Upper lobe of left lung (tissue), 6 donors: ENCODE measurements at places on chromosomes 12 and 14. TPM values are rescaled to one million over a fixed set of nuclear protein-coding genes. Genes with fewer than 3 reads are reported as not detected.

The NEUROD4 gene
- total RNA-seq: not detected

The VPS37B gene
- total RNA-seq: 88.3 TPM

The MIP gene
- total RNA-seq: not detected

The HOXC5 gene
- not detected for total RNA-seq

The TPPP2 gene
- total RNA-seq: not detected

The HDAC7 gene
- total RNA-seq: 164 TPM

The ALDH2 gene
- total RNA-seq: 290 TPM

The EIF2S1 gene
- 88.2 TPM for total RNA-seq

The CFAP251 gene
- total RNA-seq: 10.4 TPM

The AMDHD1 gene
- 2.1 TPM for total RNA-seq

The RPL10L gene
- total RNA-seq: not detected

The CLEC2A gene
- total RNA-seq: not detected

The EVL gene
- 189 TPM for total RNA-seq

The CIROP gene
- total RNA-seq: not detected

The TAS2R46 gene
- total RNA-seq: 1.3 TPM

The IRAK3 gene
- 45.2 TPM for total RNA-seq

The KRT83 gene
- not detected for total RNA-seq

The KCNC2 gene
- total RNA-seq: not detected

The TMEM132C gene
- total RNA-seq: 0.20 TPM

The YBX3 gene
- 285 TPM for total RNA-seq

The RNASE2 gene
- total RNA-seq: 4.9 TPM

The APPL2 gene
- total RNA-seq: 72.3 TPM

The RPS26 gene
- 15.3 TPM for total RNA-seq

The KRT8 gene
- total RNA-seq: 268 TPM

The REP15 gene
- total RNA-seq: 2.0 TPM

The LTBR gene
- 207 TPM for total RNA-seq

The HPD gene
- 2.8 TPM for total RNA-seq

The IFNG gene
- total RNA-seq: 0.57 TPM

The ADAMTS20 gene
- not detected for total RNA-seq

The STYK1 gene
- 0.30 TPM for total RNA-seq

The PTPN21 gene
- 48.6 TPM for total RNA-seq

The A2M gene
- total RNA-seq: 447 TPM
